ENCODE measurements at places on chromosomes 1 and 21.

DNA sequence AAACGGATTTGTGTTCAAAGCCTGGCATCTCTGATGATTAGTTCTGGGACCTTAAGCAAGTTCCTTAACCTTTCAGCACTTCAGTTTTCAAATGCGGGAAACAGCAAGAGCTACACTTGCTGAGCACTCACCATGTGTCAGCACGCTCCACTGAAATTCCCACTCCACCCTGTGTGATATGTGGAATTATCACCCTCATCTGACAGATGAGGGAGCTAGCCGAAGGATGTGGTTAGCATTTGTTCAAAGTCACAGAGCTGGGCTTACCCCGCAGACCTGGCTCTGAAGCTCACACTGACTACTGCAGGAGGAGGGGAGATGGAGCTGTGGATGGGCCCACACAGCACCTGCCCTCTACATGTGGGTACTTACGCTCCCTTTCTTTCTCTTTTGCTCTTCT, 29.1 kb downstream of the IL12RB2 start:
- no peak for DNase-seq

DNA sequence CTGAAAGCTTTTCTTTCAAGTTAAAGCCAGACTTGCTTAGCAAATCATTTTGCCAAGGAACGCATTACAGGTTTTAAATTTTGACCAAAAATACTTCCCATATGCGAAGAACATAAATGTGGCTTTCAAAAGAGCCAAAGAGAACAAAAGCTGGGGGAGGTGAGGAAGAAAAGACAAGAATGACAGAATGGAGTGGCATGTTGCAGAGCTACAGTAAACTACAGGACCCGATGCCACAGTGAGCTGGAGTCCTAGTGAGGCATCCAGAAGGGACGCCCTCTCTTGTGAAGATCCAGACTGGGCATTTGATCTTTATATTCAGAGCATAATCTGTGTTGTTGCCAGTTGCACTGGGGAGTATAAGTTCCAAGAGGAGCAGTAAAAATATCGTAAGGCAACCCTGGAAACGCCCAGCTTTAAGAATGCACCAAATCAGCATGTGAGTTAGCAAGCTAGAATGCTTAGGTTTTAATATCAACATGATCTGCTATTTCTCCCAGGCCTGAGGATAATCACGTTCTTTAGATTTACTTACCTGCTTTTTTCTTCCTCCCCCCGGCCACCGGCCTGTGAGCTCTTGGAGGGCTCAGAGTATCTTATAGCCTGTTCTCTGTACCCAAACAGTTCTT, 48.4 kb upstream of the HOOK1 start:
- DNase-seq, result no peak

DNA sequence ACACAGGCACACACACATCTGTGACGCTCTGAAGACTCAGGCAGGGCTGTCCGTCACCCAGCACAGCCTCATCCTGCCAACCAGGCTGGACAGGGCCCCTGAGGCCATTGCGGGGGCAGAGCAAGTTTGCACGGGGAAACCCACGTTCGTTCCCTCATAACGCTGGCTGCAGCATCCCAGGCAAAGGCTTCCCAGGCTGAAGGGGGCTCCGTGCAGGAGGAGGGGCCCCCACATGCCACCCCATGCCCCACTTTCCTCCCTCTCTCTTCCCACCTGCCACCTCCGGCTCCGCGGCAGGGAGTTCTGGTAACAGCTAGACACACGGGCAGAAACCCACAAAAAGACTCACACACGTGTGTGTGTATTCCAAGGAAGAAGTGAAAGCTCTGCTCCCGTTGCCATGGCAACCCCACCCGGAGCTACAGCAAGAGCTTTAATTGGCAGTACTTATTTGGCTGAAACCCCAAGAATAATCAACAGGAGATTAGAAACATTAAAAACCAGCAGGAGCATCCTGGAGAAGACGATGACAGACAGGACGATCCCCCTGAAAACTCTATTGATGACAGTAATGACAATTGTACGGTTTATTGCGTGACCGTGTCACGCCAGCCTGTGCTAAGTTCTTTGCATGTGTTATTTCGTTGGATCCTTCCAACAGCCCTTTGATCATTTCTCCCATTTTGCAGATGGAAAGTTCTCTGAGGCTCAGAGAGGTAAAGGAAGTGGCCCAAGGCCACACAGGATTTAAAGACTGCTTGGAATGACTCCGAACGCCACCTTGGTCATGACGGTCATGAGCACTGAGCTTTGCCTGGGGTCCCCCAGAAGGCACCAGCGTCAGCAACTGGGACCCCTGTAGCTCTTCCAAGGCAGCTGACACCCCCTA, 247.1 kb downstream of the NPHP4 start:
- DNase-seq, result no peak

- DNase-seq, result no peak
Observed at GRCh38 chr1:68973459-68974244, 476.8 kb upstream of the DEPDC1 start.

DNA sequence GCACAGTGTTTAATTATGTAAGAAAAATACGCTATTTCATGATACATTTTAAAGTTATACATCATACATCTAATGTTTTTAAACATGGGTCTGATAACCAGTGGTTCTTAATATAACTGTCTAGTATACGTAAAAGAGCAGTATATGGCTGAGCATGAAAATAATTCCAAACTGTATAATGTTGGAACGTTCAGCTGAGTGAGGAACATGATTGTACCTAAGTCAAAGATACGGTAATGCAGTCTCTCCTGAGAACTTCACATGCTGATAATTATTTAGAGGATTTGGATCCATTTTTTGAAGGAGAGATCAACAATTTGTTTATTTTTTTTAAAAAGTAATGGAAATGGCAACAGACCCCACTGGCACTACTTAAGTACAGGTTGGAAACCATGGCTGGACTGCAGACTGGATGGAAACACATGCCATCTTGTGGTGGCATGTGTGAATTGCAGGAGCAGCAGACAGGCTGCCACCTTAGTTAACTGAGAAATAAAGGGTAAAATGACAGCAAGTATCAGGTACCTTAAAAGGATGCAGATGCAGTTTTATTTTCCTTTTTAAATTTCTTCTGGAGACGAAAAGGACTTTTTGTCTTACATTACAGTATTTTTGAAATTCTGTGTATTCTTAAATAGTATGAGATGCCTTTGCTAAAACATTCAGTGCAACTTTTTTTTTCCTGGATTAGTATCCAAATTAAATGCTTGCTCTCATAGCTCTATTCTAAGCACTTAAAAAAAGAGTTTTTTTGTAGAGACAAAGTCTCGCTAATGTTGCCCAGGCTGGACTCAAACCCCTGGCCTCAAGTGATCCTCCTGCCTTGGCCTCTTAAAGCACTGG, 73.8 kb downstream of the MTR start:
- peak; percentile 17 for DNase-seq

GRCh38 chr21:20998886-20999285, 677 bp downstream of the NCAM2 start:
- no peak for DNase-seq

DNA sequence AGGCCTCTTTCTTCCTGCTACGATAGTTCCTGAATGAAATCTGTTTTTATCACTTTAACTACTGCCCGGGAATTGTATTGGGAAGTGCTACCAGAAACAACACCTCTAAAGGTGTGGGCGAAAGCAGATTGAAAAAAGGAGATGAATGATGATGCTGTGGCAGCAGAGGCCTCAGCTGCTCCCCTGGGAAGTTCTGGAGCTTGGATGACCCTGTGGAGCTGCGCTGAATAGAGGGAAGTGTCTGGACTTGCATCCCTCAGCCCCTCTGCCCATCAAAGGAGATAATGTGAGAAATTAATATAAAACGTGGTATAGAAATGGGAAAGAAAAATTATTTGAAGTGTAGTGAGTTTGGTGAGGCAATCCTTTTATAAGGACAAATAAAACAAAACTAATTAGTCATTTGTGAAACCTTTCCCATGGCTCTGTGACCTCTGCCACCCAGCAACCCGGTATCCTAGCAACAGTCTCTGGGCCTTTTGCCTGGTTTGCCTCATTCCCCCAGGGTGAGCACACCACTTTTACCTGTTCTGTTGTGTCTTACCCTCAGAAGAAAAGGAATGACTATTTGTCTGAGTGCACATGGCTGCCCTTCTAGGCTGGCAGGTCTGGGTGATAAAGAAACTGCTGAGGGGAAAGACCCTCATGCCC, 21.3 kb downstream of the OVAAL start:
- no peak for DNase-seq

- DNase-seq, result no peak
Observed at GRCh38 chr21:15423676-15424445, 305.9 kb upstream of the USP25 start.

DNA sequence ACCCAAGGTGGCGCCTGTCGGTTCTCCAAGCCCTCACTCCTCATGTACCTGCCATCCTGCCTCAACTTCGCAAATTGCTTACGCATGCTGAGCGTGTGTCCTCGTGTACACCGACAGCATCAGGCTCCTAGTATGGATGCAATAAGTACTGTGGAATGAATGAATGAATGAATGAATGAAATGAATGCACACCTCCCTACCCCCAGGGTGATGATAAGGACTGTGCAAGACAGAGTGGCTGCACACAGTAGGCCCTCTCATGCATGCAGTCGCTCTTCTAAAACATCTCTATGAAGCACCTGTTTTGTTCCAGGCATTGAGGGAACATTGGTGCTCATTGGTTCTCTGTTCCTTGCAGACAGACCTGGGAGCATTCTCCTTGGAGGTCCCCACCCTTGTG, 49.8 kb upstream of the H6PD start:
- DNase-seq, result no peak

DNA sequence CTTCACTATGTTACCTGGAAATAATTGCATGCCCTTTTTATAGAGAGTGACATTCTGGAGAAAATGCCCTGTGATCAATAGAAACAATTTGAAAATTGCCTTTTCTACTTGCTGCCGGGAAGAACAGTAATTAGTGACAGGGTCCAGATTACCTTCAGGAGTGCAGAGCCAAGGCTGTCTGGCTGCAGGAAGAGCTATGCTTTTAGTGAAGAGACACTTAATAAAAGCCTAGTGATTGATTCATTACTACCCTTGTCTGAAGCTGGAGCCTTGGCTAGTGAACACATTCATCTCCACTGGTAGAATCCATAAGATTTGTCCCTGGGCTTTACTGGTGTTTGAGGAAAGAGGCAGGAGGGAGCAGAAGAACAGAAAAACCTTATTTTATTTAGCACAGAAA, 12.9 kb upstream of the DNASE2B start:
- DNase-seq, result no peak

GRCh38 chr1:36366091-36366661, 19.5 kb downstream of the STK40 start:
- DNase-seq, result peak; percentile 21

DNA sequence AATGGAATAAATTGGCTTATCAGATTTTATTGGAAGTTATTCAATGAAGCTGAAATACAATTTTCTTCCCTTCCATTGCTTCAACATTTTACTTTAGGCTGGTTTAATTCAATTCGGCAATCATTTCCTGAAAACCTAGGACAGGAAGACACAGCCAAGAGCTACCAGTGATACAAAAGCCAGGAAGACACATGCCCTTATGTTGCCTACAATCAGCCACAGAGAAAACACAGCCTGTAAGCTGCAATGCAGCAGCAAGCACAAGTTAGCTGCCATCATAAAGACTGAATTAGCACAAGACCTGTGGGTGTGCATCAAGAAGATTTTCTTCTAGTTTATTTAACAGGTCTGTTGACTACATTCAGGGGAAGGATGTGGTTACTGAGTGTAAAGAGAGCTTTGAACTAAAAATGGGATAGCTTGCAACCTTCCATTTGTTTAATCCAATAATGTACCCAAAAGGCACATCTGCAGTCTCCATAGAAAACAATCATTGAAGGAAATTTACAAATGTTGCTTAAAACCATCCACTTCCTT, 193.8 kb downstream of the KCNH1 start:
- no peak for DNase-seq

DNA sequence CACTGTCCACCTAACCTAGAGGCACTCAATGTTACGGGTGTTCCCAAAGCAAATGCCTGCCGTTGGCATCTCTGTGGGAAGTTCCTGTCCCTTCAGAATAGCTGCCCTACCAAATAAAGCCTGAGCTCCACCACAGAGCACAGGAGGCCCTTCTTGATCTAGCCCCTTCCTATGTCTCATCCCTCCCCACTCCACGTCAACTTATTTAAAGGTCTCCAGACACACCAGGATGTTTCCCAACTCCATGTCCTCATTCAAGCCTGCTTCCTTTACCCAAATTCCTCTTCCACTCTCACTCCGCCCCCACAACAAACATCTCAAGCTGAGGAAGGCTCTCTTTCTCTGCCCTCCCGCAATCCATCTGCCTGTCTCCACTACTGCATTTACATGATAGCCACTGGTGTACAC, 87.7 kb downstream of the TGFBR3 start:
- DNase-seq, result no peak

- DNase-seq, result no peak
Observed at GRCh38 chr1:206062464-206062863, 9.5 kb downstream of the RHEX start.

- DNase-seq, result no peak
Observed at GRCh38 chr1:240946926-240947325, 335.0 kb upstream of the GREM2 start.

GRCh38 chr1:68497358-68497698, 446 bp upstream of the DEPDC1 start:
- no peak for DNase-seq

- DNase-seq, result no peak
Observed at GRCh38 chr1:161720956-161721737, at the start of gene FCRLB. FCRLB (plus strand) TSS chr1:161721544; CDS start chr1:161722673, 1,129 bp downstream.

- DNase-seq, result no peak
Observed at GRCh38 chr1:238681021-238681420, 705.3 kb upstream of the CHRM3 start.

All from stimulated activated CD4-positive, alpha-beta T cell treated with anti-CD3 and anti-CD28 coated beads, Interleukin-12 subunit alpha, Interleukin-12 subunit beta, amount 100 ng/mL, for 4 hours (primary cell).